T-cell (primary cell): ENCODE measurements at places on chromosomes 3 and 15. TPM values are rescaled to one million over a fixed set of nuclear protein-coding genes. Genes with fewer than 3 reads are reported as not detected.

GRCh38 chr3:107184375-107184774, 192.9 kb upstream of the CCDC54 start:
- DNase-seq: no peak

DNA sequence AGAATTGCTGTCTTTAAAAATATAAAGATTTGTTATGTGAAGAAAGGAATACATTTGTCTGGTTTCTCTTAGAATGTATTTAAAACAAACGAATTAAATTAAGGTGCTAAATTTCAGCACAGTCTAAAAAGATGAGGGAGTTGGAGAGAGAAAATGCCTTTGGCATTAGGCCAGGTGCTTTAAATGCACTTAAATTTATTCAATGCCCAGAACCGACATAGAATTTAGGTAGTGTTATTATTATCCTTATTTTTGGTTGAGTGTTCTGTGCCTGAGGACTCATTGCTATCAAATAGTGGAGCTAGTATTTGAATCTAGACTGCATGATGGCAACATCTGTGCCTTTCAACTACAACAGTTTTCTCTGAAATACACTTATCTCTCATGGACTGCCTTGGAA, 287.5 kb downstream of the RBMS3 start:
- no peak for DNase-seq

DNA sequence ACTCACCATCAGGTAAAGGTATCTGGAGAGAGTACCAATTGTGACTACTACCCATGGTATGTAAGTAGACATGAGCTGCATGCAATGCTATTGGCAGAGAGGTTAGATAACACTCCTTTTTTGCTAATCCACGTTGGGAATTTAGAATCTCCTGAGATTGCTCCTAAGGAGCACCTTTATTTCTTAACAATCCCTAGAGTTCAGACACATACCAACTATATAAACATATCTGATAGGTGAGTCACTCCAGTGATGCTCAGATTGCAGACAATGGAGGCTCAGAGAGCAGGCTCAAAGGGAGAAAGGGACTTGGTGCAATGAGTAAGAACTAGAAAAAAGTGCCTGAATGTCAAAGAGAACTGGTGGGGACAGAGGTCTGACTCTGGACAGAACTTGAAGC, 47.0 kb upstream of the LRRFIP2 start:
- no peak for DNase-seq

- DNase-seq: no peak
Measured at GRCh38 chr3:63966871-63967270, 54.7 kb upstream of the SCAANT1 start.

Gene TPRG1
- total RNA-seq: 8.2 TPM

Gene SLC12A1
- not detected for total RNA-seq

- DNase-seq: no peak
Measured at GRCh38 chr3:51102396-51102795, 282.7 kb upstream of the MANF start.

DNA sequence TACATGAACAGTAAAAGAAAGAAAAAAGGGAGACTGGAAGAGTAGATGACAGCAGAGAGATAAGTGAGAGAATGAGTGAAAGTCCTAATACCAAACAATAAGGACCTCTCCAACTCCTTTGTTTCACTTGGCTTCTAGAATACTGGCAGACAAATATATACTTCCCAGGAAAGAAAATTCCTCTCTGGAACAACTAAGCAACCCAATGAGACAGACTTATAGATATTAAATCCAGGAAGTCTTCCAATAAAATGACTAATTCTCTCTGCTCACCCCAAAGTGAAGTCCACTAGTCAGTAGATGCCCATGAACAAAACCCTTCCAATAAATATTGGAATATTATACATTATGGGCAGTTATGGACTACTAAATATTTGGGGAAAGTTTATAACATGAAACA, 114.2 kb downstream of the NEDD4 start:
- no peak for DNase-seq

Gene ZPLD1
- total RNA-seq: not detected

Gene SLC51B
- not detected for total RNA-seq

GRCh38 chr3:43960448-43960840, 269.7 kb downstream of the ABHD5 start:
- DNase-seq: no peak

GRCh38 chr3:16349986-16350596, 85.1 kb downstream of the OXNAD1 start:
- DNase-seq: no peak

DNA sequence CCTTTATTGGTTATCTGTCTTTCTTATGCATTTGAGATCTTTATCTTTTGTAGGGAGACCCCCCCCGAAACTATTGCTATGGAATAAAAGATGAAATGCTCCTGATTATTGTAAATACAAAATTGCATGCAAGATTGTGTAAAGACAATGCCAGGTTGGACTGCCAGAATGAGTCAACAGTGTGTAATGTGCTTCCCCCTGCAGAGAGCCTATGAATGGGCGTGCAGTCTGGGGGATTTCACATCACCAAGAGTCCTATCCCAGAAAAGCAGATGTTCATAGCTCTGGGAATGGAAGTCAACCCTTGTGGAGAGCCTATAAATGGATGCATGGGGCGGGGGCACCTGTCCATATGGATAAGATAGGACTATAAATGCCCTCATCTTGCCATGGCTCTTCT, 584.3 kb downstream of the NSUN3 start:
- DNase-seq: no peak
